ENCODE measurements at places on chromosomes 2 and 18.

- DNase-seq = no peak
Measured at GRCh38 chr2:141380008-141380979, 750.5 kb downstream of the LRP1B start.

GRCh38 chr18:6546229-6546628, 131.5 kb upstream of the L3MBTL4 start:
- DNase-seq = peak; percentile 77

GRCh38 chr2:26576565-26577441, 64.4 kb downstream of the CIB4 start:
- no peak for DNase-seq

DNA sequence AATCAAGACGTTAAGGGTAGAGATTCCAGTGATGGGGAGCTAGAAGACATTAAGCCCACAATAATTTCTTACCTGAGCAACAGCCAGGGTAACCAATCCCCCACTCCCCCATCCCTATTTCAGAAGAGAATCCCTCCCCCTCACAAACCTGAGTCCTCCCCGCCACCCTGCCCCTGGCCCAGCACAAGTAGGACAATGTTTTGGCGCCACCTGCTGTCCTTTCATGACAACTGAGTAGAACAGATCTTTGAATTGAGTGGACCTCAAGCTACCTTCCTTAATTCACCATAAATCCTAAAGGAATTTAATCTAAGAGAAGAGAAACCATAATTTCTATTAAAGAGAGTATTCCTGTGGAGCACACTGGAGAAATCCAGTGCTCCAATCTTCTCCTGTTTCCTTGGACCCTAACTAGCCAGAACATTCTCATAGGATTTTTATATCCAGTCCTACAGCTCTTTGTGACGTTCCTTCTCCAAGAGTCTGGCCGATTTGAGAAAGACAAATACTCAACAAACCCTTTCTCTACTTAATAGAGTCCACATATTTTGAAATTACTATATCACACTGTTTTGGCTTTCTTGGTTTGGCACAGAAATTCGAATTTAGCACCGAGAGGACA, 41.1 kb downstream of the NHEJ1 start:
- DNase-seq = peak; percentile 38

DNA sequence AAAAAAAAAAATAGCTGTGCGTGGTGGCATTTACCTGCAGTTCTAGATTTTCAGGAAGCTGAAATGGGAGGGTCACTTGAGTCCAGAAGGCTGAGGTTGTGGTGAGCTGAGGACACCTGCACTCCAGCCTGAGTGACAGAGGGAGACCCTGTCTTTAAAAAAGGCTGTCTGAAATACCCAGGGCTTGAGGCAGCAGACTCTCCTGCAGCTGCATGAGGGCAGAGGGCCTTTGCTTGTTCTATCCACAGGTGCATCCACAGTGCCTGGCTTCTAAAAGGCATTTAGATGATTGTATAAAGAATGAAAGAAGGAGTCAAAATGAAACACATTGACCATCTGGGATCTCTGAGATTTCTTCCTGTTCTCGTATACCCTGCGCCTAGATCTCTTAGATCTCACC, 152.9 kb downstream of the MGAT5 start:
- no peak for DNase-seq

DNA sequence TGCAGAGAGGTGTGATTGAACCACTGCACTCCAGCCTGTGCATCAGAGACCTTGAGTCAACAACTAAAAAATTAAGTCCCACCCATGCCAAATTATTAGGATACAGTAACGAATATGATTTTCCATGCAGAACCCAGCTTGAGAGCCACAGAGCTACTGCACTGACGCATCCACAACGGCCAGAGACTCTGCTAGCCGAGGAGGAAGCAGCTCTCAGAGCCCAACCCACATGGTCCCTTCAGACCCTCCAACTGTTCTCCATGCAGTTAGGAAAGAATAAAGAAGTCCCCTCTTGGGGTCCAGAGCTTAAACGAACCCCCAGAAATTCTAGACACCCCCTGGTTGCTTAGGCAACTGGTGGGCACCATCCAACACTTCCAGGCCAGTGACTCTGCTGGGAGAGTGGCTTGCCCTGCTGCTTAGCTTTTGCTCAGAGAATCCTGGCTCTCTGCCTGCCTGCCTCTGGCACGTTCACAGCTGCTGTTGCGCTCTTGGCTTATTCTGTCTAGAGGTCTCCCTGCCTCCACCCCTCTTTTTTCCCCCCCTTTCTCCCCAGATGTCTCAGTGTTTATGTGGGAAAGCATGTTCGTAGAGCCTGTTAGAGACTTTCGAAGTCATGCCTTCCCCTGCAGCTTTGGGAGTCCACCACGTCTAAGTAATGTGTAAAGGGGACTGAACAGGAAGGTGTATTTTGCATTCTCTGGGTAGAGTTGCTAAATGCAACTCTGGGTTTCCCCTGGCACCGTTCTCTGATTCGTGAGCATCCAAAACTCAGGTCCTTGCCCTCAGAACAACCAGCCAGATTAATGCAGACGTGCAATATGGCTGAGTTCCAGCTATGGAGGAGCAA, 26.0 kb upstream of the SP3 start:
- DNase-seq = peak; percentile 86

- DNase-seq = no peak
Measured at GRCh38 chr18:28574175-28574574, 397.2 kb upstream of the CDH2 start.

GRCh38 chr2:9390991-9391390, 32.3 kb downstream of the ITGB1BP1 start:
- no peak for DNase-seq

DNA sequence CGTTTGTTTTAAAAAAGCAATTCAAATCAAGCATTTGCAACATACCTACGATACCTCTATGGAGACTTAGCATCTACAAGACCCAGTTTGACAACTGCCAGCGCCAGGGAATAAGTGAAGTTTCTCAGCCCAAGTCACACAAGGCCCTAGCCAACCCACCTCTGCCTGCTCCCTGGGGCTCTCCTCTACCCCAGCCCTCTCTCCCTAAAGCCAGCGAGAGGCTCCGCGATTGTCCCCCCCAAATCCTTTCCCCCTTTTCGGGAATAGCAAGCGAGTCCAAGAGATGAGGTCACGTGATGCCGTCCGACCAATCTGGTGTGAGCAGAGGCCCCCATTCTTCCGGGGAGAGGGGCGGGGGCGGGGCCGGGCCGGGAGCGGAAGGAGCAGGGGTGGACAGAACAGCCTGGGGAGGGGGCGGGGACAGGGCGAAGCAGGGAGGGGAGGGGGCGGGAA, 102.2 kb upstream of the RAB6C start:
- DNase-seq = peak; percentile 79

- DNase-seq = peak; percentile 53
Measured at GRCh38 chr2:52658598-52658997, 1109.0 kb upstream of the CHAC2 start.

DNA sequence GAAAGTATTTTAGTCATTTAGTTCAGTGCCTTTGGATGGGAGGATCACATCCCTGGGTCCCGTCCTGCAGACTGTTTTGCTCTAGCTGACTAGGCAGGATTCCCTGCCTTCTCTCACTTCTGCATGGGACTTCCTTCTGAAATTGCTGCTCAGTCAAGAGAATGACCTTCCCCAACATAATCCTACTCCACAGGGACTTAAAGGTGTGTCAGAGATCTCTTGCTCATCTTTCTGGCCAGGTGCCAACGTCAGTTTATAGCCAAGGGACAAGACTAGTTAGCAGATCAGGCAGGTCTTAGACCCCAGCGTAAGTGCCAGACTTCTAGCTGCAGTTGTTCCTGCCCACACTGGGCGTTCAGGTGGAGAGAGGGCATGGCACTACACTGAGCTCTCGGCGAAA, 9.5 kb upstream of the IL1B start:
- DNase-seq = no peak

GRCh38 chr2:34529965-34530364, 930.9 kb upstream of the FAM98A start:
- no peak for DNase-seq

DNA sequence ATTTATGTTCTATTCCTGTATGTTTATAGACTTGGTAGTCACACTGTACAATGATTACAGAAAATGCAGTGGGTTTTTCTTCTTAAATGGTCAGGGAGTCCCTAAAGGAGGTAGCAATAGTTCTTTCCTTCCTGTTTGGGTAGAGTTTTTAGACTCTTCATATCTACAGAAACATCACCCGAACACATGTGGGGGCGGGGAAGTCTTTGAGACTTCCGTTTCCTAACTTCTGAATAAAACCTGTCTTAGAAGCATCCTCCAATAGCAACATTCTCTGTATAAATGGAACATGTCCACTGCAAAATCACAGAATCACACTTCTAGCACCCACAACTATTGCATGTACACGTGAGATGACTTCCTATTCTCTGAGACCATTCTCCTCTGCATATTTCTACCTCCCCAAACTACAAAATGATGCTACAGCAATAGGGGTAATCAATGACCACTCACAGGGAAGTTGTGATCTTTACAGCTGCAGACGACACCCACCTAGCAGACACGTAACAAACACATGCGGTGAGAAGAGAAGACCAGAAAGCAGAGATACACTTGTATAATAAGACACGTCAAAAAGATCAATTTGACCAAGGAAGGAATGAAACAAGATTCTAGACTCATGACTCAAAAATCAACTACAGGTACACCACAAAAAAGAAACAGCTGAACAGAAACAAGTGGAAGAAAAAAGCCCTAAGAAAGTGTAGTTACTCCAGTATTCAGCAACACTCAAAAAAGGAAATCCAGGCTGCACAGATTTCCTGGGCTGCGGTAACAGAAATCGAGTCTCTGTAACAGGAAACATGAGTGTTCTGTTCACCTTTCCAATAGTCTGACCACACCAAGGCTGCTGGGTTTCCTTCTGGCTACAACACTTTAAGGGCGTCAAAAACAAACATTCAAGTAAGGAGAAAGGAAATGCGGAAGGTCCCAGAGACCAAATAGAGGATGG, 120.4 kb downstream of the ZNF516 start:
- DNase-seq = no peak

DNA sequence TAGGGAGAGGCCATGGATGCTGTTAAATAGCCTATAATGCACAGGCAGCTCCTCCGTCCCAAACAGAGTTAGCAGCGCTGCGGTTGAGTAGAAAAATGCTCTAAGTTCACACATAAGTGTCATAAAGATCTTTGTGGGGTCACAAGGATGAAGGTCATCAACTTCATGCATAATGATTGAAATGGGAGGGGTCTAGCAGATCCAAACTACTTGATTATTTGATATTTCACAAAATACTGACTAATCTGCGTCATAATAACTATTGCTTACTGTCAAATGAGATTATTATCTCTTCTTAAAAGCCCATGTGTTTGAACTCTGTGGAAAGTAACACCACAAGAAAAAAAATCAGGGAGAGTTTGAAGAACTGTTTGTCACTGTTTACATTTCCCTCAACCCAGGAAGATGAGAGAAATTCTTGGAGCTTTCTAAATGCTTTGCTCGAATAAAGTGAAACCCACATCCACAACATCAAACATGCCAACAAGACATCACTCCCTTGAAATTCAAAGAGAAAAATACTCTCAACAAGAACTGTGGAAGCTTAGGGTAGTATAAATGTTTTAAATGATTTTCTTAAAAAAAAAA, 50.5 kb upstream of the CREB1 start:
- no peak for DNase-seq

DNA sequence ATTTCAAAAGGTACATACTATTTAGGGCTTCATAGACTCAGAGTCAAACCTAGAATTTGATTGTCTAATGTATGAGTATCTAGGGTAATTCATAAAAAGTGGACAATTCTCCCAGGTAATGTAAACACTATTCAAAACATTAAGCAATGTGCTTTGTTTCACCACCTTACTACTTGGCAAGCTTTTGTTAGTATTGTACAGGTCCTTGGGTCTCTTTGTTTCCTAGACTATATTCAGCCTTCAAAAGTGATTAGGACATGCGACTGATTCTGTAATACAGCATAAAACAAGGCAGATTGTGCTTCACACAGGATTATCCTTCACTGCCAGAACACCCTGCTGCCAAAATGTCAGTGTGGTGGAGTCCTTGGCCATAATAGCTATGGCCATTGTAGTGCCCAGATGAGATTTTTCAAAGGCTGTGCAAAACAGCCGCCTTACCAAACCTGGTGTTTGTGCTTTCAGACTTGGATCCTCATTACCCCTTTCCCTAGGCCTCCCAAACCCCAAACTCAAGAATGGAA, 90.1 kb upstream of the CAVIN2 start:
- no peak for DNase-seq

DNA sequence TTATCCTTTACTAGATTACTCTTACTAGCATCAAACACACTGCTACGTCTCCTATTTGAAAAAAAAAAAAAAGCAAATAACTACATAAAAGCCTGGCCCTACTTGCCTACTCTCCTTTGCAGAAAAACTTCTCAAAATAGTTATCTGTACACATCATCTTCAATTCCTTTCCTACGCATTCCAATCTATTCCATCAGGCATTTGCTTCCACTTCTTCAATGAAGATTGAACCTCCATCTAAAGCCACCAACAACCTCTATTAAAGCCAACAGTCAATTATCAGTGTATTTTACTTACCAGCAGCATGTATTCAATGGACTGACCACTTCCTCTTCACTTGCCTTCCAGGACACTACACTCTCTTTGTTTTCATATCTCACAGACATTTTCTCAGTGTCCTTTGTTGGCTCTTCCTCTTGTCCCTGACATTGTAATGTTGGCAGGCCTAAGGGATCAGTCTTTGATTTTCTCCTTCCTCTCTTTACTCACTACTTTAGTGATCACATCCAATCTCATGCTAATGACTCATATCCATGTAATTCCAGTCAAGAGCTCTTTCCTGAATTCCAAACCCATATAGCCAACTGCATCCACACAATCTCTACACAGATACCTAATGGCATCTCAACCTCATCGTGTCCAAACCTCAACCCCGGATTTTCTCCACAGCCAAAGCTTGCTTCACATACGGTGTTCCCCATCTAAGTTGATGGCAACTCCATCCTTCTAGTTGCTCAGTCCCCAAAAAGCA, 131.3 kb downstream of the CCDC148 start:
- DNase-seq = no peak

DNA sequence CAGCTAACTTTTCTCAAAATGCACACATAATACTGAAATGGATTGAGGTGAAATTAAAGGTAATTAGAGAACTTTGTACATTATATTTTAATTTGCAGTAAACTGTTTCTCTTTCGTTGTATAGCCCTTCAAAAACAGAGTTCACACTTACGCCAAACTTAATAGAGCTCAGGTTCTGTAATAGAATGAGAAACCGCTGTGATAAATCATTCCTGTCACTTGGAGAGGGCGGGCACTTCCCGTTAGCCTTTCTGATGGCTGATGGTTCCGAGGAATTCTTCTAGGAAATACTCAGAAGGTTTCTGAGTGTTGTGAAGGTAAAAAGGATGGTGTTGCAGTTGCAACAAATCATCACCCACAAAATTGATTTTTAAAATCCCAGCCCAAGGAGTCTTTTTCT, 155.8 kb upstream of the ALKAL2 start:
- DNase-seq = no peak
